Activated CD4-positive, alpha-beta T cell treated with anti-CD3 and anti-CD28 coated beads for 1 hour (primary cell): ENCODE measurements at places on chromosomes 13 and 19.

DNA sequence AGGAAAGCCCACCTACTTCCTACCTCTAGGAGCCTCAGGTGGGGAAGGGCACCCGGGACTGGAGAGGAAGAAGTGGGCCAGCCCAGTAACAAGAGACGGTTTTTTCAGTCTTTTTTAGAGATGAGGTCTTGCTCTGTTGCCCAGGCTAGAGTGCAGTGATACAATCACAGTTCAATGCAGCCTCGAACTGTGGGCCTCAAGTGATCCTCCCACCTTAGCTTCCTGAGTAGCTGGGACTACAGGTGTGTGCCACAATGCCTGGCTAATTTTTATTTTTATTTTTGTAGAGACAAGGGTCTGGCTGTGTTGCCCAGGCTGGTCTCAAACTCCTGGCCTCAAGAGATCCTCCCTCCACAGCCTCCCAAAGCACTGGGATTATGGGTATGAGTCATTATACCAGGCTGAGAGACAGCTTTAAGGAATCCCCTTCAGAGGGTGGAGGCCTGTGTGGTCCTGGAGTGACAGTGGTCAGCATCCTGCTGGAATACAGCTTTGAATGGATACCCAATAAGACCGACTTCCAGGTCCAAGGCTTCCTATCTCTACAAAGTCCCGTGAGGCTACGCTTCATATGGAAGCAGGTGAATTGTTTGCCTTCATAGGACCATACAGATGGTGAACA, 63.0 kb downstream of the SLC15A1 start:
- DNase-seq: no peak

GRCh38 chr13:77516342-77516789, 19.1 kb upstream of the SCEL start:
- no peak for DNase-seq

GRCh38 chr19:19402656-19403372, 2.7 kb upstream of the GATAD2A start:
- DNase-seq: no peak

- DNase-seq: no peak
These were observed 14.2 kb downstream of the RB1 start for GRCh38 chr13:48317511-48318376.

DNA sequence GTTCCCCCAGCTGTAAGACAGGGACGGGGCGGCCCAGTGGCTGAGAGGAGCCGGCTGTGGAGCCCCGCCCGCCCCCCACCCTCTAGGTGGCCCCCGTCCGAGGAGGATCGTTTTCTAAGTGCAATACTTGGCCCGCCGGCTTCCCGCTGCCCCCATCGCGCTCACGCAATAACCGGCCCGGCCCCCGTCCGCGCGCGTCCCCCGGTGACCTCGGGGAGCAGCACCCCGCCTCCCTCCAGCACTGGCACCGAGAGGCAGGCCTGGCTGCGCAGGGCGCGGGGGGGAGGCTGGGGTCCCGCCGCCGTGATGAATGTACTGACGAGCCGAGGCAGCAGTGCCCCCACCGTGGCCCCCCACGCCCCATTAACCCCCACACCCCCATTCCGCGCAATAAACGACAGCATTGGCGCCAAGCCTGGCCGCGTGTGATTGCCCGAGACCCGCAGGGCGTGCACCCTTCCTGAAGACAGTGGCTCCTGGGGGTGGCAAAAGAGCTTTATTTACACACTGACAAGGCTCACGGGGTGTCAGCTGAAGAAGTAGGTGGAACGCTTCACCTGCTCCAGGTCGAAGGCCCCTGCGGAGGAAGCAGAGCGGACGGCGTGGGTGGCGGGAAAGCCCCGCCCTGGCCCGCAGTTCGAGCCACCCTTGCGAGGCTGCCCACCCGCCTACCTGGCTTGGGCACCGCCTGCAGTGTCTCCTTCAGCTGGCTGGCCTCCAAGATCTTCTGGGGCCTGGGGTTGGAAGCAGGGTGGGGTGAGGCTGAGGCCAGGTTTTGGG, 16.4 kb downstream of the POLRMT start:
- no peak for DNase-seq

DNA sequence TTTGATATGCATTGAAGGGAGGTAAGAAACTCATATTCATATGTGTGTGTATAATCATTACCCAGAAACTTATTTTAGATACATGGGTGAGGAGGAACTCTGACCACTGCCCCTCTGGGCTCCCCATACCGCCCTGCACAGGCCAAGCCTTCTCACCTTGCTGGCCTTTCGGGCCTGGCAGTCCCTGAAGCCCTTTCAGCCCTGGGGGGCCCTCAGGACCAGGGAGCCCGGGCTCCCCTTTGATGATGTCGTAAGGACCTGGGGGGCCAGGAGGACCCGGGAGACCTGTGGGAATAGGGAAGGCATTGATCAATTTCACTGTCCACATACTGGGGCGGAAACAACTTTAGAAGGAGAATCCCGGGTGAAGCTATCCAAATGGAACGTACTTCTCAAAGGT, 142.3 kb downstream of the COL4A1 start:
- no peak for DNase-seq
